Muscle of leg (tissue), 16 donors: ENCODE measurements at places on chromosomes 3 and 15. TPM values are rescaled to one million over a fixed set of nuclear protein-coding genes. Genes with fewer than 3 reads are reported as not detected.

GRCh38 chr3:50192689-50193141 is 1.3 kb downstream of the GNAT1 start:
- peak; percentile 67 for DNase-seq

- peak; percentile 73 for DNase-seq
These were observed 15.5 kb upstream of the PPP1R2 start for GRCh38 chr3:195558602-195559001.

DNA sequence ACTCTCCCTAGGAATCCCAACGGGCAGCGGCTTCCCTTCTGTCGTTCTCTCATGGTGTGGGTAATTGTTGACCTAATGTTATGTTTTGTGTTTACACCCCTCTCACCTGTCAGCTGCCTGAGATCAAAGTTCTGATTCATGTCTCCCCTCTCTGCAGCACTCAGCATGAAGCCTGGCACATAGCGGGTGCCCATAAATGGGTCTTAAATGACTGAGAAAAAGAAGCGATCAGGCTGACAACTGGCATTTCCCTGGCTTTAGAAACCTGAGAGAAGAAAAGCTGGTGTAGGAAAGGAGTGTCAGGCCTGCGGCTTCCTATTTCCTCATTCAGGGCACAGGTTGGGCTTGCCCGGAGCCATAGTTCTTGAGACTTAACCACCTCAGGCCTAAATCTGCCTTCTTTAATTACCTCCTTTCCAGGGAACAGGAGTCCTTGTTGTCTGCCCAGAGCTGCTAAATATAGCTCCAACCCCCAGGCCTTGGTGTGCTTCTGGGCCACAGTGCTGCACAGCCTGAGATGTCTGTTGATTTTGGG is 31.8 kb downstream of the LPP start:
- DNase-seq, result peak; percentile 39

- no peak for DNase-seq
These were observed 148.3 kb downstream of the FOXB1 start for GRCh38 chr15:60152386-60152785.

- no peak for DNase-seq
These were observed 114.1 kb downstream of the ALCAM start for GRCh38 chr3:105480768-105481167.

DNA sequence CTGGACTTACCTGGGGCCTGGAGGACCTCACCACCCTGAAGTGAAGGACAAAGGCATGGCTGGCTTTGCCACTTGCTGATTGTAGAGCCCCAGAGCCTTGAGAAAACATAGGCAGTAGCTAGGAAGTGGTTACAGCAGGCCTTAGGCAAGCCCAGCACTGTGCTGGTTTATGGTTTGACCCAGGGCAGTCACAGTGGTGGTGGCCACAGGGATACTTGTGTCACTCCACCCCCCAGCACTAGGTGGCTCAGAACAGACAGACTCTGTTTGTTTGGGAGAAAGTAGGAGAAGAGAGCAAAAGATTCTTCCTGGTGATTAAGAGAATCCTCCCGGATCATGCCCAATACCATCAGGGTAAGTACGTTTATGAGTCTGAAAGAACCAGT is 13.2 kb upstream of the COL8A1 start:
- DNase-seq, result no peak

Gene GNAT1
- not detected for total RNA-seq

Gene MED12L
- total RNA-seq, result 11.7 TPM

Gene LMOD3
- total RNA-seq, result 90.3 TPM

Gene IGSF11
- 1.8 TPM for total RNA-seq
